ENCODE measurements at places on chromosomes 12 and 14. TPM values are rescaled to one million over a fixed set of nuclear protein-coding genes. Genes with fewer than 3 reads are reported as not detected.

DNA sequence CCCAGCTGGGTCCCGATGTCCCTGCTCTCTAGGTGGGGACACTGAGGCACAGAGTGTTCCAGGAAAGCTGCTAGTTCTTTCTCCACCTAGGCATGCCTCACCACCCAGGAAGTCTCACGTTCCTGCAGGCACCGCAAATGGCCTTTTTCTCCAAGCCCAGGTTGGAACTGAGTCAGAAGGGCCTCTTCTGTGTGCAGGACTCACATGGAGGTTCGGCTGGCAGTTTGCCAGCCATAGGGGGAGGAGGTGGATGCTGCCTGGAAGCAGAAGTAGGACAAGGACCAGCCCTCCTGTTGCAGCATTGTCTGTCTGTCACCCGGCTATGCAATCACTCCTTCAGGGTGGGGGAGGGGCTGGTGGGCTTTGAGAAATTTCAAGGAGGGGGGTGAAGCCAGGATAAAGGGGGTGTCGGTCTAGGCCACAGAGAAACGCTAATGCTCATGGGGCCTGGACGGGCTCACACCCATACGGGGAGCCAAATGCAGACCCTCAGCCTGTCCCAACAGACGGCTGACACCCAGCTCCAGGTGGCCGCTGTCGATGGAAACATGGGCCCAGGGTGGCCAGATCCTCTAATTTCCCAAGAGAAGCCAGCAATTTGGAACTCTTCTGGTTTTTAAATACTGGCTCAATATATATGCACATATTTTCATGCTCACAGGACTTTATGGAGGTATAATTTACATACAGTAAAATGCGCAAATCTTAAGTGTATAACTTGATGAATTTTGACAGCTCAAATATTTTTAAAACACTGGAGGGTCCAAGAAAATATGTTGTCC is 120.5 kb downstream of the PHETA1 start:
- H3K36me3 ChIP-seq = no peaks in the 10 kb centered on the region
- no peak for DNase-seq
- no peak overlapping the region for H3K4me3 ChIP-seq
- H3K27ac ChIP-seq = no peak overlapping the region
- H3K27me3 ChIP-seq = no peaks in the 10 kb centered on the region
- H3K4me1 ChIP-seq = no peaks in the 10 kb centered on the region

Gene LIN7A
- total RNA-seq = 16.2 TPM

Gene PLA2G1B
- not detected for total RNA-seq

GRCh38 chr12:94033101-94033500 is 115.3 kb upstream of the PLXNC1 start:
- H3K27me3 ChIP-seq = no peaks in the 10 kb centered on the region
- H3K4me1 ChIP-seq = no peaks in the 10 kb centered on the region
- DNase-seq = no peak
- no peak overlapping the region for H3K27ac ChIP-seq
- no peak overlapping the region for H3K4me3 ChIP-seq

DNA sequence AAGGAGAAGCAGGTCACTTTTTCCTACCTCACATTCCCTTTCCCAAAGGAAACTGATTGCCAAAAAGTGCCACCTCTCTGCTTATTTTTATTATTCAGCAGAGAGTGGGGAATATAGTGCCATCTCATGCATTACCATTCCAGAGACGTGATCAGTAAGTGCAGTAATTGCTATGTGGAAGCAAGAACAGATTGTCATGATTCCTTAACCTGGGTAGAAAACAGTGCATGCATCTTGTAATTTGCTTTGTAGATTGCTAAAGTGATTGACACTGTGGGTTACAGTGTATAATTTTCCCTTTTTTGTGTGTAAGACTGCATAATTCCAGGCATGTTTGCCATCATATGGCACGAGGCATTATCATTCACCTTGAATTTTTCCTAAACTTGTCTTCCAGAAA is 332.5 kb downstream of the DIO2 start:
- no peak overlapping the region for H3K27ac ChIP-seq
- no peaks in the 10 kb centered on the region for H3K4me1 ChIP-seq
- H3K4me3 ChIP-seq = no peak overlapping the region
- no peaks in the 10 kb centered on the region for H3K36me3 ChIP-seq
- H3K27me3 ChIP-seq = no peaks in the 10 kb centered on the region
- DNase-seq = no peak

Measured in right atrium auricular region (tissue), 2 donors.